ENCODE measurements at places on chromosomes 1 and 21.

DNA sequence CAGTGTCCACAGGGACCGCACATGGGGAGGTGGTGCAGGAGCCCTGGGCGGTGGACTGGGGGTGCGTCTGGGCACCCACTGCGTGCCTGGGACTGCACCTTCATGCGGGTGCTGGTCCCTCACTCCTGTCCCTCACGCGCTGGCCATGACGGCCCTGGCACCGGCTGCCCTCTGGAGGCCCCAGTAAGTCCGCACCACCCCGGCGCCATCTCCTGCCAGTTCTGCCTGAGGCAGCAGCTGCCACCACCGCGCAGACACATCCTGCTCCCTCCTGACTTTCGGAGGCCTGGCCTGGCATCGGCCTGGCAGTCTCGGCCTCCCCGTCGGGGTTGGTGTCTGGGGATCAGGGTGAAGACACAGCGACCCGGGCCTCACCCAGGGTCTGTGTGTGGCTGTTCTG, 64.8 kb downstream of the MORN1 start:
- no peak for DNase-seq

GRCh38 chr21:25457411-25457810, 149.9 kb downstream of the MRPL39 start:
- no peak for DNase-seq

- DNase-seq: no peak
These were observed 30.6 kb downstream of the SYT6 start for GRCh38 chr1:114122941-114123618.

DNA sequence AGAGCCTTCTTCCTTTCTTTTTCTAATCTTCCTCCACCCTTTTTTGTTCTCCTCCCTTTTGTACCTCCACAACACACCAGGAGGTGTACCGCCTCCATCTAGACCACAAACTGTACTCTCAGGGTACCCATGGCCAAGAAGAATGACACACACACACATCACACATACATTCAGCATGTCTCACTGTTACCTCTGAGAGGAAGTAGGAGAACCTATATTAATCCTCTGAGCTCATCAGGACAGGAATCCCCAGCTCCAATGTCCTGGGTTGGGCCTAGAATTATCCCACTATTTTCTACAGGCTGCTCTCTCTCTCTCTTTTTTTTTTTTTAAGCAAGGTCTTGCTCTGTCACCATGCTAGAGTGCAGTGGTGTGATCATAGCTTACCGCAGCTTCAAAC, 36.7 kb downstream of the ATP2B4 start:
- DNase-seq: no peak

GRCh38 chr1:24010650-24011049, 30.5 kb upstream of the SRSF10 start:
- no peak for DNase-seq

DNA sequence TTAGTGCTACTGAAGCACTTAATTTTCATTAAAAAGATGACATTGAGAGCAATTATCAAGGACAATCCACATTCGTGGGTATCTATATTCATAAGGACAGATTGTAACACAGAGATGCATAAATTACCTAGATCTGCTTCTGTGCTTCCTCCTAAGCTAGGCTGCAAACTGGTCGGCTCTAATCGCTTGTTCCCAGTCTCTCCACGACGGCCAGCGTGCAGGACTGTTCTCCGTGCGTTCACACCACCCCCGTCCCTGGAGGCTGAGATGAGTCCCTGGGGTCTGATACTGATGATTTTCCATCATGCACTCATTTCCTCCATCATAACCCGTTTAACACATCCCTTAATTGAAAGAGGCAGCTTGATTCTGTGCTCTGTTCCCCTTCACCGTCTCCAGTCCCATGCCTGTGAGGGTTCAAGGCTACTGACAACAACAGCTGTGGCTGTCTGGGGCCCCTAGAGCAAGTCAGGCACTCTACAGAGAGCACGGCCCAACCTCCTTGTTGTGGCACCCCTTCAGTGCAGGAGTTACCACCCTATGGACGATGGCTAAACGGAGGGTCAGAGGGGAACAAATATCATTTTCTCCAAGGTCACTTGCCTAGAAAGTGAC, 469.6 kb downstream of the NPHP4 start:
- no peak for DNase-seq

GRCh38 chr1:243939167-243939848, 89.3 kb upstream of the AKT3 start:
- DNase-seq: no peak

DNA sequence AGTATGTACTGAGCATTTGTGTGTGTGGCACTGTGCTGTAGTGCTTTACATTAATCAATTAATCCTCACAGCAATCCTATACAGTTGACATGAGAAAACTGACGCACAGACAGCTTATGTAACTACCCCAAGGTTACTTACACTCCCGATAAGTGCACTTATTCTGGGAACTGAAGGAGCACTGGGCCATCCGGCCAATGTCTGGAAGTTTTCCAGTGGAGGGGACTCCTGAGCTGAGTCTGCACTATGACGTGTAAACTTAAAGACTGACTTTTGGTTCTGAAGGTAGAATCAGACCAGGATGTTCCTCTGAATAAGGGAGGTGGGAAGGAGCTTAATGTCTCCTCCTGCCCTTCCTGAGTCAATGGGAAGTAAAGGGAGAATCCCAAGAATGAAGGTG, 12.2 kb downstream of the TRABD2B start:
- DNase-seq: no peak

DNA sequence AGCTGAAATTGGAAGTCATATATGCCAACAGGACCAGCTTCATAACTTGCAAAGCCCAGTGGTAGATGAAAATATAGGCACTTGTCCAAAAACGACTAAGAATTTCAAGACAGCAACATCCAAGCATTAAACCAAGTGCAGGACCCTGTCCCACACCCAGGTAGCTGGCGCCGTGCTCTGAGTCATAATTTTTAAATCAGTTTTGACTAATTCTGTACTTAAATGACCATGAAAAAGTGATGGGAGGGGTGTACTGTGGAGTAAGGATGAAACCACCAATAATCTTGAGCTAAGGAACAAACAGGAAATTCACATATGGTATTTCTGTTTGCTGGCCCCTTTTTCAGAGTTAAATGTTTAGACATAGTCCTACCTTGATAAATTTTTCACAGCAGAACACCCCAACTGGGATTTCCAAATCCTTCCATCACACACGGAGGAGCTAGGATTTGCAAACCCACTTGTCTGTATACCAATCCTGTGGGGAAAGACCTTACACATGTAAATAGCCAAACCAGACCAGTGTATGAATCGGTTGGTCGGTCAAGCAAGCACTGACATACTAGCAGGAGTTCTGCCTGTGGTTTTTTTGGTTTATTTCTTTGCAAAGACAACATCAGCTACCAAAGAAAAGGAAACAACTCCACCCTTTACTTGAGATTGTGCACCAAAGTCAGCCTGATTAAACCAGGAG, 235.7 kb upstream of the RAB4A start:
- DNase-seq: no peak

DNA sequence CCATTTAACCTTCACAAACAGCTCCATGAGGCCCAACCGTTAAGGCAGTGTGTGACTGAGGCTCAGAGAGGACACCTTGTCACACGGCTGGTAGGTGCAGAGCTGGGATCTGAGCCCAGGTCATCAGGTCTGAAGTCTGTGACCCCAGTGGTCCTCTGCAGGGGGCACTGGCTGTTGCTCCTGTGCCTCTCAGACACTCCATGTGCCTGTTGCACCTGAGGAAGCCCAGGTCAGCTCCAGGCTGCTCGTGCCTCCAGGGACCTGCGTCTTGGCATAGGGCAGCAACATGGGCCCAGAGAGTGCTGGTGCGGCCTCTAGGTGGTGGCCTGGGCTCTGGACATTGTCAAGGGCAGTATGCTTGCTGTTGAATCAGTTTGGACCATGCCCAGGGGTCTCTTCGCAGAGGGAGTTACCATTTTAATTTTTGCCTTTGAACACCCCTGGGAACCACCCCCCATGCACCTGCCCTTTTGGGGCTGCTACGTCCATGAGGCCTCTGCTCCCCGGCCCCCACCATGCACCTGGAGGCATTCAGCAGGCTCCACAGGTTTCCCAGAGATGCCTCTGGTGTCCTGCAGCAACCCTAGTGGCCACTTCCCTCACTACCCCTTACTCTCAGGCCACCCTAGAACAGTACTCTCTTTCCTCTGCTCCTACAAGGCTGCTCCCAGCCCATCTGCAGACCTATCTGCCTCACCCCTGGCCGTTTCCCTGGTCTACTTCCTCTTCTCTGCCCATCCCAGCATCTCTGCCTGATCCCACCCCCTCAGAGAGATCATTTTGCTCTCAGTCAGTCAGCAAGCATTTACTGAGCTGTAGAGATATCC, 25.2 kb upstream of the EPS8L3 start:
- no peak for DNase-seq

DNA sequence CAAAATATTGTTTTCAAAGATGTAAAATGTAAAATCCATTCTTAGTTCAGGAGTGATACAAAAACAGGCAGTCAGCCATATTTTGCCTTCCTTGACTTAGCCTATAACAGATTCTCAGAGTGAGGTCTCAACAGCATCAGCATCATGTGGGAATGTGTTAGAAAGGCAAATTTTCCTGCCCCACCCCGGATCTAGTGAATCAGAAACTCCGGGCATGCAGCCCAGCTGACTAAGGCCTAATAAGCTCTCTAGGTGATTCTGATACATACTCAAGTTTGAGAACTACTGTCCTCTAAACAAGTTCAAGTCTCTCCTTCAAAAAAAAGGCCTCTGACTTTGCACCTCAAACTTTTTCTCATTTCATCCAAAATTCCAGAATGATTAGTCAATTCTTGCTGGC, 46.9 kb upstream of the PRRC2C start:
- no peak for DNase-seq

DNA sequence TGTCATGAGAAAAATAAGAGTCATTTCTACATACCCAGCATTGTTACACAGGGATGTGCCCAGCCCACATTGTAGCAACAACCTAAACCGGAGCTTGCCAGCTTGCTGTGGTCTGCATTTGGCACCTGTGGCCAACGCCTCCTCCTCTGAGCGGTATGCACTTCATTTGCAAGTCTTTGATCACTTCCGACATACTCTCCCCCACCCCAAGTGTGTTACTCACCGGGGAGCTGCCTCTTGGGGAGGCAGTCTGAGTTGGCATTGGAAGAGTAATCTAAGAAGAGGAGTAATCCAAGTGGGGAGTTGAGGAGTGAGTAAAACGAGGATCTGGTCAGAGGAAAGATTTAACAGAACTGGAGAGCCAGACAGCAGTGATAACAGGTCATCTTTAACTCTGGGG, 3.8 kb downstream of the BCL9 start:
- DNase-seq: peak; percentile 79

DNA sequence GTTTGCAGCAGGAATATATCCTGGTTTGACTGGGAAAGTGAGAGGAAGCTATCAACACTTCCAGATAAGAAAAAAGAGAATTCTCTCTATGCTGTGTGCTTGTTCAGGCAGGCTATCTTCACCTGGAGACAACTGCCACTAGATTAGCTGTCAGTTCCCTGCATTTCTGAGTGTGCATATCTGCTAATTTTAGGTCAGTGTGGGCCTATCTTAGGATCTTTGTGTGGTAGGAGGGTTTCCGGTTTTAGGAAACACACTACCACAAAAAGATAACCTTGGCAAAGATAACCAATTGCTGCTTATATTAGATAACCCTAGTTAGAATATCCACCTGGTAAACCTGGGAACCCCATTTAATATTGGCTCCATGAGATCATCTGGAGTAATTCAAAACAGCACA, 22.5 kb upstream of the GBP5 start:
- DNase-seq: no peak

GRCh38 chr1:65232461-65232990, 76.8 kb upstream of the DNAJC6 start:
- DNase-seq: no peak

DNA sequence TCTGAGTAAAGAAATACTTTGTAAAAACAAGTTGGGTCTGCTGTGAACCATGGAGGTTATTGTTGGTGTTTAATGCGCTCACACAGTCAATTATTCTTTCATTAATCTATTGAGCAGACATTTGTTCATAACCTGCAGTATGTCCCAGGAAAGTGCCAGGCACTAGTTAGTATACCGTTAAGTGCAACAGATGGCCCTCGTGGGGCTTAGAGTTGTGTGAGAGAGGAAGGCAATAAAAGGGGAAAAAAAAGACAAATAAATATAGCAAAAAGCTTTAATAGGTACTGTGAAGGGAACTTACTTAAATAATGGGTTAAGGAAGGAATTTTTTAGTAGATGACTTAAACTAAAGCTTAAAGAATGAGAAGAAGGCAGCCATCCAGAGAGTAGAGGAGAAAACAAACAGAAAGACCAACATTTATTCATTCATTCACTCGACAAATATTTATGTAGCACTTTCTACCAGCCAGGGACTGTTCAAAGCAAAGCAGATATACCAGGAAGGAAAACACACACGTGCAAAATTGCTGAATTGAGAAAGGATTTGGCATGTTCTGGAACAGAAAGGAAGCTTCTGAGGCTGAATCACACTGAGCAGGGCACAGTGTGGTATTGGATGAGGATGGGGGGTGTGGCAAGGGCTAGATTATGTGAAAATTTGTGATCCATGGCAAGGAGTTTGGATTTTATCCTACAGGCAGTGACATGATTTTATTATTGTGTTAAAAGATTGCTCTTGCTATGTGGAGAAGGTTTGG, 296.1 kb upstream of the SGIP1 start:
- no peak for DNase-seq

GRCh38 chr1:1539310-1540089, 924 bp downstream of the TMEM240 start:
- no peak for DNase-seq

GRCh38 chr1:81681114-81681513, 119.6 kb upstream of the ADGRL2 start:
- DNase-seq: no peak

- DNase-seq: peak; percentile 23
These were observed 3.3 kb upstream of the FCRL6 start for GRCh38 chr1:159798893-159799292.

DNA sequence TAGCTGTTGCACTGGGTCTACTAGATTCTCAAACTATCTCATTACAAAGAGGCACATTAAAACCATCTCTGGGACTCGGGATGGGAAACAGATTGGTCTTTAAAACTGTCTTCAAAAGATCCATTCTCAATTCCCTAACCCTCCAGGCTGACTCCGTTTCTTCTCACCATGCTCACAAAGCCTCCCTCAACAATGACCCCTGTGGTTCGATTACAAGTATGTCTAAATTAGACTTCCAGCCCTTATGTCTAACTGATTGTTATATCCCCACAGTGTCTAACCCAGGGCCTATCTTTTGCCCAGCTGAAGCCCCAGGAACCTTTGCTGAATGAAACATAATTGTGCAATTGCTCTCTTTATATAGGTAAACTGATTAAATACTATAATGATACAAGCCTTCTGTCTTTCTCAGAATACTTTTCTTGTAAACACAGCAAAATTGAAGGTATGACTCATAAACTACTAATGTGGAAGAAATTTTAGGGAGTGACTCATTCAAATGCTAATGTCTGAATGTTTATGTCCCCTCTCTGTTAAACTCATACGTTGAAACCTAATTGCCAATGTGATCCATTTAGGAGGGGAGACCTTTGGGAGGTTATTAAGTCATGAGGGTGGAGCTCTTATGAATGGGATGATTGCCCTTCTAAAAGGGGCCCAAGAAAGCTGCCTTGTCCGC, 65.6 kb upstream of the DAB1 start:
- no peak for DNase-seq

DNA sequence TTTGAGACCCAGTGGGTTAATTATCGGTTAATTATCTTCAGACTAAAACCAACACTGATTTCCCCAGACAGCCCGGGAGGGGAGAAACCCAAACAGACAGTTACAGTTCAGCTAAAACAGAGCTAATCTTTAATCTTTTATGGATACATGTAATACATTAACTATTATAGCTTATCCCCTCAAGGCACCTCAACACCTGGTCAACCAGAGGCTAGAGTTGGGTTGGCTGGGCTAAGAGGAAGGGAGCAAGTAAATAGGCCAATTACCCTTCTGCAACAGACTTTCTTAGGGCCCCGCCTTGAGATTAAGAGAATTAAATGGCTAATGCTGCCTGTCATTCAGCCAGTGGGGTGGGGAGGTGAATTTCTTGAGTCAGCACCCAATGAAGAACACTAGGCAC, 6.6 kb upstream of the MED18 start:
- DNase-seq: no peak
